ENCODE measurements at places on chromosomes 16 and 17. TPM values are rescaled to one million over a fixed set of nuclear protein-coding genes. Genes with fewer than 3 reads are reported as not detected.

DNA sequence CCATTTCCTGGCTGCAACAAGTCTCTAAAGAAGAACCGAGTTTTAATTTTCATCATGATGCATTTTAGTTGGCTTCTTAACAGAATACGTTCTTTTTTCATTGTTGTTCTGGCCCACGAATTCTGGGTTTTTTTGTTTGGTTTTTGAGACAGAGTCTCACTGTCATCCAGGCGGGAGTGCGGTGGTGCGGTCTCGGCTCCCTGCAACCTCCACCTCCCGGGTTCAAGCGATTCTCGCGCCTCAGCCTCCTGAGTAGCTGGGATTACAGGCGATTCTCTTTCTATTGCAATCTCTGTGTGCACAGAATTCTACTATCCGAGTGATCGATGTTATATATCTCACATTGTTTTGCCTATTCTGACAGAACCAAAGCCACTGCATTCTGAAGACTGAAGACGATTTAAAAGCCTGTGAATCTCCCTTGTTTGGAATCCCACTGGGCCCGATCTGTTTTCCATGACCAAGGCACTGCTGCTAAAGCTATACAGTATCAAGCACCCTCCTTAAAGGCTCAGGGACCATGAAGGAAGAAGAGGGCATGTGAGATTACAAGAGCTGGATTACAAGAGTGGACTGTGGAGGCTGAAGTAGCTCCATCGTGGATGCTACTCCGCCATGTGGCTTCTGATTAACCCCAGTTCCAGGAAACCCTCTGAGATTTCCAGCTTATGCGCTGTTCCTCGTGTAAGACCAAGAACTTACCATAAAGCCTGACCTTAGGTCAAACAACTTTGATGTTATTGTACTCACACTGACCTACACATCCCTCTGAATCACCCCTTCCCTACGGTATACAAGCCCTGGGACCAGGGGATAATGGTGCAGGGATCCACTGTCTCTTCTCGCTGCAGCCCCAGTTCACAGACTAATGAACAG is 44.3 kb downstream of the ADCY9 start:
- DNase-seq: no peak

DNA sequence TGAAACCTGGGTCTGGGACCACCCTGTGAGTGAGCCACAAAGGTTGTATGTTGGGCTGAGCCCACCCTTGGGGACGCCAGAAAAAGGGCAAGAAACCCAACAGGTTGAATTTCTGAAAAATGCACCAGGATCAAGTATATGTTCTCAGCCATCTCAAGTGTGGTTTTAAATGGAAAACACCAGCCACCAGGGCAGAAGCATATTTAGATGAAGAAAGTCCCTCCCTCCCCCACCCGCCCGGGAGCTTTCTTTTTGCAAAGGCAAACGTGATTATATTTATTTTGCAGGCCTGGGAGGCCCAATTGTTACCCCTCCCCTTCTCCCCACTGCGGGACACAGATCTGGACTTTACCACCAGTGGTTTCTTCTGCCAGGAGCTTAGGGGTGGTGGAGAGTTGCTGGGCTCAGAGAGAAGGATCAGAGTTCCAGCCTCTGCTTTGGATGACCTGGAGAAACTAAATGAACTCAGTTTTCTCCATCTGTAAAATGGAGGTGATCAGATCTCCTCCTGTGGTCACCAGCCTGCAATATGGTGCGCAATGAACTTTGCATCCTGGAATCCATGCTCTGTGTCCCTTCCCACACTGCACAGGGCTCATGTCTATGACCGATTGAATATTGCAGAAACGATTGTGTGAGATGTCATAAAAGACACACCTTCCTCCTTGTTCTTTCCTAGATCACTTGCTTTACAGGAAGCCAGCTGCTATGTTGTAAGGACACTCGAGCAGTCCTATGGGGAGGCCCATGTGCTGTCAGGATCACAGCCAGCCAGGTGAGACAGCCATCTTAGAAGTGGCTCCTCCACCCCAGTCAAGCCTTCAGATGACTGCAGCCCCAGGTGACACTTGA is 21.0 kb upstream of the NGFR start:
- no peak for DNase-seq

DNA sequence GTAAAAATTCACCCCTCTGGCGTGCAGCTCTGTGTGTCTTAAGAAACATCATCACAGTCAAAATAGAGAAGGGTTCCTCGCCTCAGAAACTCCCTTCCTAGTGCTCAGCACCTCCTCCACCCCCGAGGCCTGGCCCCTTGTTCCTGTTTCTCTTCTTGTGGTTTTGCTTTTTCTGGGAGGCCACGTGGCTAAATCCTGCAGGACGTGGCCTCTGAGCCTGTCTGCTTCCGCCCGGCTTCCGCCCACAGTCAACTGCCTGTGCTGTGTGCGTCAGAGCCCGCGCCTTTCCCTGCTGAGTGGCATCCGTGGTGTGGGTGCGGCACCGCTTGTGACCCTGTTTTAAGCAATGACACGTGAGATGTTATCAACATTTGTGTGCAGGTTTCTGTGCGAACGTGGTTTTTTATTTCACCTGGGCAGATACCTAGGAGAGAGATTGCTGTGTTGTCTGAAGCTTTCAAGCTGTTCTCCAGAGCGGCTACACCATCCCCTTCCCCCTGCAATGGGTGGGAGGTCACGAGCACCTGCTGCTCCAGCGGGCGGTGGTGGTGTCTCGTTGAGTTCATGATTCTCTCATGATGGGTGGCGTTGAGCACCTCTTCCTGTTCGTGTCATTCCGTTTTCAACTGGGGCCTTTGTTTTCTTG is 21.7 kb downstream of the ACSF3 start:
- peak; percentile 72 for DNase-seq

Gene NPIPA8
- polyA plus RNA-seq: 0.79 TPM

GRCh38 chr17:16463358-16464302 is 28.4 kb downstream of the LRRC75A start:
- DNase-seq: no peak

Gene CFAP52
- not detected for polyA plus RNA-seq

Gene CIBAR2
- not detected for polyA plus RNA-seq

DNA sequence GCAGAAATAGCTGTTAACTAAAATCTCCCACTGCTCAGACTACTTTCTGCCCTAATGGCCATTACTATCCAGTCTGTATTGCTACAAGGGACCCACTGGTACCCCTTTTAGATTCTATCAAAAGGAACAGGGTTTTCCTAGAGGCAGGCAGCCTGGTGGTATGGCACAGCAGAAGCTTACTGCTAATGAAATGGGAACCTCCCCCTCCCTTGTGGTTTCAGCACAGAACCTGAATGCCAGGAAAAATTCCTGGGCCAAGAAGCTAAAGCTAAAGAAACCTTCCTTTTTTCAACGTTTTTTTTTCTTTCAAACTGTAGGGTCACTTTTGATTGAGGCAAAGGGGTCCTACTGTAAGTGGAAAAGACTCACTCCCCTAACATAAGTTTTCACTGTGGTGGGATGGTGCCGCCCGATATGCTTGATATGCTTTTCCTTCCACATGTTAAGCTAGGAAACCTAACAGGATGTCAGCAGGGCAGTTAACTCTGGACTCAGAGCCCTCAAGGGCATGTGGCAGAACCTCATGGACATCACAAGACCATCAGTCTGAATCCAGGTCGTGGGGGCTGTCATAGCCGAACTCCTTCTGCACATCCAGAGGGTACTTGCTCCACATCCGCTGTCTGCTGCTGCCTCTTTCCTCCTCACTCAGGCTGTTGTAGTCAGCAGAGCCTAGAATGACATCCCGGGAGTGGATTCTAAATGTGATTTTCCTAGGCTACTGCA is 9.8 kb downstream of the SLC7A6OS start:
- no peak for DNase-seq

Gene SDR42E2
- polyA plus RNA-seq: 0.05 TPM

GRCh38 chr17:76696763-76697701 is 13.7 kb downstream of the MXRA7 start:
- DNase-seq: no peak

DNA sequence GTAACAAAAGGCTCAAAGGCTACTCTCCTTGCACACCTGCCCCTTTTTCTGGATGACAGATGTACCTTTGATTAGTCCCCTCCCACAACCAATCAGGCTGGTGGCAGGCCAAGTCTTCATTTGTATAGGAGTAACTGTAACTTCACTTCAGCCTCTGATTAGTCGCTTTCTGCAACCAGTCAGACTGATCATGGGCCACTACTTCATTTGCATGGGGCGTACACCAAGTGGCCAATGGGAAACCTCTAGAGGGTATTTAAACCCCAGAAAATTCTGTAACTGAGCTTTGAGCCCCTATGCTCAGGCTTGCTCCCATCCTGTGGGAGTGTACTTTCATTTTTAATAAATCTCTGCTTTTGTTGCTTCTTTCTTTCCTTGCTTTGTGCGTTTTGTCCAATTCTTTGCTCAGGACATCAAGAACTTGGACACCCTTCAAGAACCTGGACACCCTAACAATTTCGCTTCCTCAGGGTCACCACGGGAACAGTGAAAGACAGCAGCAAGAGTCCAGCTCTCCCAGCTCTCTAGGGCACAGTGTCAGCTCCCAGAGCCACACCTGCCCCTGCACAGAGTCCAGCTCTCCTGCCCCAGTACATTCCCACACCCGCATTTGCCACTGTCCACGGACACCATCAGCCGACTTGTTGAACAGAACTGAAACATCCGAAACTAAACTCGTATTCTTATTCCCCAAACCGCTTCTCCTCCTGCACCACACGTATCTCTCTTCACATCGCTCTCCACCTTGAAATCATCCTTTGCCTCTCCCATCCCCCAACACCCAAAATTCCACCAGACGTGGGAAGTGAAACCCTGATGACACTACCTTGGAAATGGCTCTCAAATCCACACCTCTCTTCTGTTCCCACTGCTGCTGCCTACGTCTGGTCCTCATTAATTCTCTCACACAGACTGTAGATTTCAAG is 53.4 kb downstream of the ABCC12 start:
- DNase-seq: no peak

DNA sequence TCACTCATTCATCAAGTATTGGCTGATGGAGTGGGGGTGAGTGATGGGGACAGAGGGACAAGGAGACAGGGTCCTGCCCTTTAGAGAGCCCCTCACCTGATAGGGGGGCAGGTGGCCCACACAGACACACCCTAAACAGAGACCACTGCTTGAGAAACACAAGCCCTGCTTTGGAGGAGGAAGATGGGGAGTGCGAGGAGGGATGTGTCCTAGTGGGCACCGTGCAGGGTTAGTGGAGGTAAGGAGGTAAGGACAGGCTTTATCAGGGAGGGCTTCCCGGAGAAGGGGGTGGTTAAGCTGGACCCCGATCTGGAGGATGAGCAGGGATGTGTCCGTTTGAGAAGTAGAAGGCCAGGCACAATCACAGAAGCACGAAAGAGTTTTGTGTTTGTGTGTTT is 8.2 kb upstream of the SMTNL2 start:
- no peak for DNase-seq

Gene ACSM2A
- 0.36 TPM for polyA plus RNA-seq

Gene PYY
- polyA plus RNA-seq: not detected

DNA sequence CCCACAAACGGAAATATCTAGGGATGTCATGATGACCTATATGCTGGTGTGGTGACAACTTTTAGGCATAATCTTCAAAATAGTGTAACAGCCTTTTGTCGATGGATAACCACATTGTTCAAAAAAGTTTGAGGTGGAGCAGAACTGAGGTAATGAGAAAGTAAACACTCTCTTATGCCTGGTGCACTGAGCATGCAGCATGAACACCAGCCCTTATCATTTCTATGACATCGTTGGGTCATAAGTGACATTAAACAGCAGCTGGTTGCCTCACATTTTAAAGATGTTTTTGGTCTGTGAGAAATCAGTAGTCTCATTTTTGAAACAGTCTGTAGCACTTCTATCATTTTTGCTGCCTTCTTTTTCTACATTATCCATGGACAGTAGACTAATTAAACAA is 1.8 kb downstream of the KRT23 start:
- DNase-seq: no peak

Gene RANGRF
- polyA plus RNA-seq: 17.5 TPM

- DNase-seq: no peak
Observed at GRCh38 chr17:18891541-18891940, 33.6 kb downstream of the PRPSAP2 start.

- DNase-seq: no peak
Observed at GRCh38 chr17:70945386-70945785, 776.1 kb downstream of the KCNJ2 start.
